ENCODE measurements at places on chromosomes 1 and 21.

GRCh38 chr1:239807361-239807760 lies 284.3 kb upstream of the FMN2 start:
- no peak for DNase-seq

- no peak for DNase-seq
Measured at GRCh38 chr1:207578796-207579435, 66.0 kb upstream of the CR1L start.

GRCh38 chr1:118151312-118151937 lies 33.6 kb downstream of the SPAG17 start:
- DNase-seq = peak; percentile 82

DNA sequence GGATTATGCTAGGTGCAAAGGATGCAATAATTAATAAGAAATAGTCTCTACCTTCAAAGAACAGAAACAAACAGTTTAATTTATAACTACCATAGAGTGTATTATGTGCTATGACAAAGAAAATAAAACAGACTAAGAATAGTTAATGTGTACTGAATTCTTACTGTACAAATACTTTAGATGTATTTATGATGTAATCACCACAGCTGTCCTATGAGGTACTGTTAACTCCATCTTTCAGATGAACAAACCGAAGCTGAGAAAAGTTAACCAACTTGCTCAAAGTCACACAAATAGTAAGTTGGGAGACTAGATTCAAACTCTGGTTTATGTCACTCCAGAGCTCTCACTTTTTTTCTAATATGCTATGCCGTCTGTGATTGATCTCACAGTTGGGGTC lies 77.0 kb upstream of the FGGY start:
- DNase-seq = no peak

DNA sequence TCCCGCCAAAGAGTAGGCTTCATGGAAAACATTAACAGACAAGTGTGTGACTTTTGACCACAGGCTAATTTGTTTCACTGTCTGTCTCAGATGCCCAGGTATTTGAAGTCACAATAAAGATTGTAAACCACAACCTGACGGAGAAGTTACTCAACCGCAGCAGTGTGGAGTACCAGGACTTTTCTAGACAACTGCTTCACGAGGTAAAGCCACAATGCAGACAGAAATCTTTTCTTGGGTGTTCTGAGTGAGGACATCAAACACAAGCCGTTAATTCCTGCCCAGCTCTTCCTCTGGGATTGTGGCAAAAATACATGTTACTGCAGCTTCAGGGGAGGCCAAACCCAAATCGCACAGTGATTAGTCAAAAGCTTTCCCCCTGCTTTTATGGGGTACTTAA lies 31.0 kb downstream of the UMODL1 start:
- no peak for DNase-seq

DNA sequence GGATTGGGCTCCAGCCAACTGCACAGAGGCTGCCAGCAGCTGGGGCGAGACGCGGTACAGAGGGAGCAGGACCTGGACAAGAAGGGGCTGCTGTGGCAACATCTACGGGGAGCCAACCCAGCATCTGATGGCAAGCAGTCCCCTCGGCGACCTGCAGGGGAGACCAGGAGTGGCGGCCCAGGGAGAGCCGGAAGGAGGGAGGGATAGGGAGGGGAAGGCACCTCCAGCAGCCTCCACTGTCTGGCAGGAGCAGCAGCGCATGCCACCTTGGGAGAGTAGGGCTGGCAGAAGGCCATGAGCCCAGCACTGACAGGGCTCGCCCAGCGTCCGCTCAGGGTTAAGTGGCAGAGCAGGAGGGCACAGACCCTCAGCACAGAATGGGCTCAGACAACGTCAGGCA lies 17.3 kb downstream of the CHD5 start:
- no peak for DNase-seq

DNA sequence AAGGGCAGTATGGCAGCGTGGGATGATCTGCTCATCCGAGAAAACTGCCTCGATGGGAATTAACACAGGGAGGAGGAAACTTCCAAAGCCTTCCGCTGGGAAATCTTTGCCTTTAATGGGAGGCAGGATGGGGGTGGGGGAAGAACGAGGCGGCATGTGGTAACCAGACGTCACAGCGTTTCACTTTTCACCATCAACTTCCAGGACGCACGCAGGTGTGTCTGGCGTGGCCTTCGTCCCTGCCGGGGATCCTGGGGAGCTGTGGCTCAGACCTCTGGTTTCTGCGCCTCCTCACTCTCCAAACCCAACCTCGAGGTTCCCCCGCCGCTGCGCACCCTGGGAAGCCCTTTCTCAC lies 282 bp downstream of the RSPH1 start:
- DNase-seq = no peak

GRCh38 chr1:44677201-44677766 lies 2.8 kb downstream of the ARMH1 start:
- DNase-seq = peak; percentile 65

DNA sequence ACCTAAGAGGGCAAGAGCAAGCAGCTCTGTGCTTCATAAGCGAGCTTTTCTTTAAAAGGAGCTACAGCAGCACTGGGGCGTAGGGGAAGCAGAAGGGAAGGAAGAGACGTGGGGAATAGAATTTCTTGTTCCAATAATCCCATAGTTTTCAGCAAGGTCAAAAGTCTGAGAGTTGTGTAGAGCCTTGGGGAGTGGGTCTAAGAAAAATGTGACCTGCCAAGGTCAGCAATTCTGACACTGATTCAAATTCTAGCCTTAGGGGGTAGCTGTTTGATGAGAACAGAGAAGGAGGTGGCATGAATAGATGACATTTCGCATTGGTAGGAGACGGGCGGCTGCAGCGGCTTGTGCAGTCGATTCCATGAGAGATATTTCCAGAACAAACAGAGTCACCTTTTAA lies 22.4 kb downstream of the PRRX1 start:
- no peak for DNase-seq

- no peak for DNase-seq
Measured at GRCh38 chr1:2808831-2809605, 7.5 kb upstream of the TTC34 start.

Data from fibroblast of the aortic adventitia (primary cell).